ENCODE measurements at places on chromosomes 3 and 15.

DNA sequence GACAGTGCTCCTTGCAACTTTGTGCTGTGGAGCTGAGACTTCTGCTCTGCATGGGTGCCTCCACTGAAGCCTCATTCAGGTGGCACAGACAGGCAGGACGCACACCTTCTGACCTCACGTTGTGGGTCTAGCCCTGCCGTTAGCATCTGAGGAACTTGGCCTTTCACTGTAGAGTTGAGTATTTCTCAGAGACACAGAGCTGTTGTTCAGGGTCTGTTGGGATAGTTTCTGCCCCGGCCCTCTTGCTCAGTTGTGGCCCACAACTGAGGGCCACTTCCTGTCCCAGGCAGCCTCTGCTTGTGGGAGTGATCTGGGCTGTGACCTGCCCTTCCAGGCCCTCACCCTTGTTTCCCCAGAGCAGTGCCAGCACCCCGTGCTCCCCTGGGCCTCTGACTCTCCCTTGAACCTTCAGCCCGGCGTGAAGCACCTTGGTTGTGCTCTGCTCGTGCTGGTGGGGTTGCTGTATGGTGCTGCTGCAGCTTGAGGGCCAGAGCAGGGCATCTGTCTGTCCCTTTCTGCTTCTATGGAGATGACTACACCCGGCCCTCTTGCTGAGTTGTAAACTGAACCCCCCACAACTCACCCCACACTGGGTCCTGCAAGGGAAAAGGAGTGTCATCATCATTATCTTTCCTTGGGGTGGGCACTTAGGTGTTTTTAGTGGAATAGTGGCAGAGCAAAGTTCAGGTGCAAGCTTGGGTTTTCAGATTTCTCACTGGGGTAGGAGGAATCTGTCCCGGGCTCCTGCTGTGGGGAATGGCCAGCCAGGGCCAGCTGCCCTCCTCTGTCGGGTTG is 11.7 kb downstream of the BAHD1 start:
- no peak for DNase-seq

DNA sequence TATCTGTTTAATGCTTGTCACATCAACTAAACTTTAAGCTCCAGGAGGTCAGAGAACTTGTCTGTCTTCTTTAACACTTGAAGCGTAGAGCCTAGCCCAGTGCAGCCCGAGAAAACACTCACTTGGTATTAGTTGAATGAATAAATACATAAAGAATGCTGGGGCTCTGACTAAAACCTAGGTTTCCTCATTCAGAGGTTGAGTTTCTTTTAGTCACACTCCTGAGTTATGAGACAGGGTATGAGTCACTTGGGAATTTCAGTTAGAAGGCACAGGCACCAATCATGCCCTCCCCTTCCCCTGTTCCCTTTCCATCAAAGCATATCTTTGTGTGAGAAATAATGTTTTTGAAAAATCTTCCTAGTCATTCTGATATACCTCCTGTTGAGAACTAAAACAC is 589.8 kb upstream of the DPPA4 start:
- DNase-seq: no peak

GRCh38 chr15:91936182-91936775 is 82.8 kb downstream of the SLCO3A1 start:
- DNase-seq: no peak

- peak; percentile 30 for DNase-seq
Observed at GRCh38 chr3:196604548-196604947, 34.9 kb upstream of the NRROS start.

DNA sequence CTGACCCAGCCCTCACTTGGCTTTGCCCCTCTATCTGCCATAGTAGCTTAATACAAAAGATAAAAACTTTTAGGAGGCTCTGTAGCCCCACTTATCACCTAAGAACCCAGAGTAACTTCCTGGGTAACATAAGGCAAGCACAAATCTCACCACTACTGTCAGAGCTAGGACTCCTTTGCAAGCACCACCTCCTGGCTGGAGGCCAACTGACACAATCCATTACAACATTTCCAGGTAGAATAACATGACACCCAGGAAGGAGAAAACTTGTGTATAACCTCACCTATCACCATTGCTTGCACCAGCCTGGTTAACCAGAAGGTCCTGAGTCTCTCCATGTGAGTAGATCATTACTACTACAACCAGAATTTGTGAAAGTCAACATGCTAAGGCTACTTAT is 230.0 kb downstream of the TUSC7 start:
- DNase-seq: no peak

DNA sequence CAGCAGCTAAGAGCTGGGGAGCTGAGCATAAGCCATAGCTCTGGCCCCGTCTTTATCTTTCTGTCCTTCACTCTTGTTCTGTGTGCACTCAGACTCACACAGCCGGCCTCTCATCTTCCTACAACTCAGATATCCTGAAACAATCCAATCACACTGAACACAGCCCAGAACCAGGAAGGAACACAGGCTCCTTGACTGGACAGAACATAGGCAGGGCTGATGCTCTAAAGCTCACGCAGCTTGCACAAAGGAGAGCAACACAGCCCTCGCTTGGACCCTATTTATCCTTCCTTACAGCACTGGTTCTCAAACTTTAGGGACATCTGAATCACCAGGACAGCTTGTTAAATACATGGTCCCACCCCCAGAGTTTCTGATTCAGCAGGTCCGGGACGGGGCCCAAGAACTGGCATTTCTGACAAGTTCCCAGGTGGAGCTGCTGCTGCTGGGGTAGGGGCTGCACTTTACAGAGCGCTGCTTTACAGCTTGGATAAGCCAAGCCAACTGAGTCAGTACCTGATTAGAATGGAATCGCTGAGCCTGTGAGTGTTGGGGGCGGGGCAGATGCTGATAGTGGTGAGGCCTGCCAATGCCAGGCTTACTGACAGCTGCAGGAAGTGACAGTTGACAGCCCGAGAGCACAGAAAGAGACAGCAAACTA is 65.1 kb downstream of the MRPL46 start:
- no peak for DNase-seq

DNA sequence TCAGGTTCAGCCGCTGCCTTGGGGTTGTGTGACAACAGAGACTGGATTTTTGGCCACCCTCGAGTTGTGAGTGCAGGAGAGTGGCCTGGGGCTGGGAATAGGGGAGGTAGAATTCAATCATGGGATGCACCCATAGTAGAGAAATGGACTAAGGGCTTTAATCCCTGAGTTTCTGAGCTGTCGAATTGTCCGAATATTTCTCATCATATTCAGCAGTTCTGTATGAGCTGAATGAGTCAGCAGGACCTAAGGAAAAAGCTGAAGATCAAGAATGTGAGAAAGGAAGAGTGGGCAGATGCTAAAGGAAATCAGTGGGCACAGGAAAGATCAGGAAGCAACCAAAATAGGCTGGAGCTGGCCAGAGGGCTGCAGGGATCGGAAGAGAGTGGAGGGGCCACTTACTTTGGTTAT is 44.4 kb upstream of the SACM1L start:
- DNase-seq: no peak

GRCh38 chr3:79415356-79415755 is 352.4 kb downstream of the ROBO1 start:
- no peak for DNase-seq

GRCh38 chr3:175546115-175546514 is 687.0 kb downstream of the NAALADL2 start:
- DNase-seq: no peak

DNA sequence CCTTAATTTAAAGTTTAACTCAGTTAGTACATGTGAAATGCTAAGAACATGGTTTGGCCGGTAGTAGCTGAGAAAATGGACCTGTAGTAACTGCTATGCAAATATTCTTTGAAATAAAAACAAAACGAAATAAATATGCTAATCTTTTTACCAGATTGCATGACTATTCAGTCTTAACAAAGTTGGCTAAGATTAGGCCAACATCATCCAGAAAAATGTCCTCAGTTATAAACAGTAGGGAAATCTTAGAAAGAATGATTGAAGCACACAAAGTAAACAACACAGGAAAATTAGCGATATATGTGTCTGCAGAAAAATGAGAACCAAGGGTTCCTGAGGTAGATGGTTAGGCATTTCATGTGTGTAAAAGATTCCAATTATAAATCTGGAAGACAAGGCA is 832.1 kb downstream of the TUSC7 start:
- no peak for DNase-seq

DNA sequence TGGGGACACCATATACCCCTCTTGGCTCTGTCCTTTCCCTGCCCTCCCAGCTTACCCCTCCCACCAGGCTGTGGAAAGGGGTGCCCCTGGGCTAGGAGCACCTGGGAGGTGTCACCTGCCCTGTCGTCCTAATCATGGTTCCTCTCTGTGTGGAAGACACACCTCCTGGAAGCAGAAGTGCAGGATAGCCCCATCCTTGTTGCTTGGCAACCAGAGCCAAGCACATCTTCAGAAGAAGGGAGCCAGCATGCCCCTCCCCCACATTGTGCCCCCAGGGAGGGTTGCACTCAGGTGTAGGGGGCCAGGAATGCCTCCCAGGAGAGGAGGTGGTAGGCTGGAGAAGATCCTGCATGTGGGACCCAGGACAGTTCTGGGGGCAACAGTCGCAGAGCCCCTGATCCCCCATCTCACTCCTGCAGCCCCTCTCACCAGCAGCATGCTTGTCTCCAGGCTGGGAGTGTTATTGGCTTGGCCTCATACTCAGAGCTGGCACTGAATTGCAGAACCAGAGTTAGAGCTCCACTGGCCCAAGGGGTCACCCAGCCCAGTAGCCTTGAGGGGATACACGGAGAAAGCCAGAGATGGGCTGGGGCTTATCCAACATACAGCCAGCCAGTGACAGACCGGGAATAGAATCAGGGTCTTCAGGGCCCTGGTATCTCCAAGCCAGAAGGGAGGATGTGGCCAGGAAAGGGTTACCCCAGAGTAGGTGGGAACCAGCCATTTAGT is 8.4 kb downstream of the RAB6B start:
- DNase-seq: no peak

DNA sequence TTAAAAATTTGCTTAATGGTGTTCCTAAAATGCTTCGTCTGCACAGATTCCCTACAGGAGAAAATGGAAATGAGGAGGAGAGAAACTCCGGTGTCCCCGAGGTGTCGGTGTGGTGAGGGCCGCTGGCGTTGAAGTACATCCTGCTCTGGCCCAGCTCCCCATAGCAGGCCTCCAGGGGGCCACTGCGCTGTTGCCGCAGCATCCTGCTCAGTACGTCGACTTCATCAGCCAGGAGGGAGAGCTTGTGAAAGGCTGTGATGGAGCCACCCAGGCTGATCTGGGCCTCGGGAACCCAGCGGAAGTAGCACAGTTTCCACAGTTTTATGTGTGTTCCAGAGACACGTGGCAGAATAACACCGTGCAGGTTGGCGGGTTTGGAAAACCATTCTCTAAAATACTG is 37.8 kb downstream of the FAN1 start:
- DNase-seq: no peak

GRCh38 chr3:58471025-58471887 is 20.6 kb upstream of the KCTD6 start:
- no peak for DNase-seq

DNA sequence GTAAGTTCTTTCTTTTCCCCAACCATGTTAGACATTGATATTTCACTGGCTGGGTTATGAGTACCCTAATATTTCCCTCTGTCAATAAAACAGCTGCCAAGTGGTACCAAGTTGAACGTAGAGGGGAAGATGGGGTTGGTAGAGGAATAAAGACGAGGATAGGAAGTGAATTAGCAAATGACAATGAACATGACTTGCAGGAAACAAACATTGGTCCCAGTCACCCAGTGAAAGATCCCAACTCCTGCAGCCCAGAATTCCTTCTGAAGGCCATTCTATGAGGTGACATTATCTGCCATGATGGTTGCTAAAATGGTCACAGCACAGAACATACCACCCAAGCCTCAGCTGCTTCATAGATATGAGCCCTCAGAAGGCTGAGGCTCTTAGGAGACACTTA is 159.0 kb upstream of the CTNNB1 start:
- no peak for DNase-seq

GRCh38 chr15:85777250-85778106 is 17.2 kb downstream of the KLHL25 start:
- DNase-seq: no peak

DNA sequence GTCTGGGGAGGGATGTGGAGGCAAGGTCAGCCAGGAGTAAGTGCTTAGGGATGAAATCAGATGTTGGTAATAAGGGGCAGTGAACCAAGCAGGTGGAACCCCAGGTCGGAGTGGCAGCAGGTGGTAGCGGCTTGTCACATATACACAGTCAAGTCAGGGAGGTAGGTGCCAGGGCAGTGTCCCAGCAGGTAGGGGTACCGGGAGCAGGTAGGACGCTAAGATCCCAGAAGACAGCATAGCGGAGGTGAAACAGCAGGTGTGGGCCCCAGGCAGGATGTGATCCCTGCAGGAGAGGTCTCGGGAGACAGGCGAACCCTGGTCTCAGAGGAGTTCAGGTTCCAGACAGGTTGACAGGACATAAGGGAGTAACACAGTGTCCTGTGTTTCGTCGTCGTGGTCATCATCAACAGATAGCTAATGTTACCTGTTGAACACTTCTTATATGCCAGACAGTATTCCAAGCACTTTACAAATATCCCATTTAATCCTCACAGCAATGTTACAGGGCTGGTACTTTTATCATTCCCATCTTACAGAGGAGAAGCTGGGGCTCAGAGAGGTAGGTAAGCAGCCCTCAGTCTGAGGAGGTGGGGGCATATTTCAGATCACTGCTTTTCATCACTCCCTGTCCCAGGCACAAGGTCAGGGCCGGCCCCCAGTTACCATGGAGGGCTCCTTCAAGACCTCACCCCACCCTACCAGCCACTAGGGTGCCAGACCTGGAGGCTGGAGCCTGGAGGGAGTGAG is 241.6 kb downstream of the UACA start:
- DNase-seq: no peak

- DNase-seq: no peak
Observed at GRCh38 chr3:24943961-24944360, 449.3 kb upstream of the THRB start.

GRCh38 chr3:185976977-185977678 is 39.3 kb upstream of the TRA2B start:
- DNase-seq: peak; percentile 74

- DNase-seq: no peak
Observed at GRCh38 chr15:91967935-91968606, 114.6 kb downstream of the SLCO3A1 start.

- no peak for DNase-seq
Observed at GRCh38 chr3:54020436-54020835, 101.9 kb upstream of the CACNA2D3 start.

DNA sequence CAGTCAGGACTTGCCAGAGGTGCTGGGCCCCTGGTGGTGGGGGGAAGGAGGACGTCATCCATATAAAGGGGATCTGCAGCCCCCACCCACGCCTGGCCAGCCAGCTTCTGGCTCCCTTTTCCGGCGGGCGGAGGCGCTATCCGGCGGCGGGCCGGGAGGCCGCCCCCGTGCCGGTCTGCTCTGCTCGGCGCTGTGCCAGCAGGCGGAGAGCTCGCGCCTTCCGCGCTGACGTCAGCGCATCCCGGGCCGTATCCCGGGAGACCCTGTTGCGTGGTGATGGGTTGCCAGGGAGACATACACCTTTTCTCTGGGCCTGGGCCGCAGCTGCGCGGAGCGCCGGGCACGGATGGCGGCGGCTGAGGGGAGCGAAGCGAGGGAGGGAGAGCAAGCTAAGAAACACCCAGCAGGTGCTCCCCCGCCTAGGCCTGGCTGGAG is 1.1 kb downstream of the FAM131A start:
- no peak for DNase-seq

DNA sequence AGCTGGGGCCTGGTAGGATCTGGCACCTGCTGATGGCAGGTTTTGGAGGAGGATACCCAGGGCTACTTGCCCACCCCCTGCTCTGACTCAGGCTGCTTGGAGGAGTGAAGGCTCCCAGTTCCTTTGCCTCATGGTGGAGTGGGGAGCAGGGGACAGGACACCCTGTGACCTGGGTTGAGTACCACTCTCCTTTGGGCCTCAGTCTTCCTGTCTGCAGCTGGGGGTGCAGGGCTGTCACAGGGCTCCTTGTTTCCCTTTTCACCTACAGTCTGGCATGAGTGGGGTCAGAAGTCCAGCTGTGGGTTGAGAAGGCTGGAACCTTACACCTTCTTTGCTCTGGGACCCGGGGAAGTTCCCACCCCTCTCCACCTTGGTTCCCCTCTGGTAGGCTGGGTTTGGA is 14.7 kb downstream of the SEMA3F start:
- DNase-seq: no peak
